ENCODE measurements at places on chromosomes 1 and 21.

- no peak for DNase-seq
Measured at GRCh38 chr1:75672528-75673393, 51.7 kb upstream of the ACADM start.

DNA sequence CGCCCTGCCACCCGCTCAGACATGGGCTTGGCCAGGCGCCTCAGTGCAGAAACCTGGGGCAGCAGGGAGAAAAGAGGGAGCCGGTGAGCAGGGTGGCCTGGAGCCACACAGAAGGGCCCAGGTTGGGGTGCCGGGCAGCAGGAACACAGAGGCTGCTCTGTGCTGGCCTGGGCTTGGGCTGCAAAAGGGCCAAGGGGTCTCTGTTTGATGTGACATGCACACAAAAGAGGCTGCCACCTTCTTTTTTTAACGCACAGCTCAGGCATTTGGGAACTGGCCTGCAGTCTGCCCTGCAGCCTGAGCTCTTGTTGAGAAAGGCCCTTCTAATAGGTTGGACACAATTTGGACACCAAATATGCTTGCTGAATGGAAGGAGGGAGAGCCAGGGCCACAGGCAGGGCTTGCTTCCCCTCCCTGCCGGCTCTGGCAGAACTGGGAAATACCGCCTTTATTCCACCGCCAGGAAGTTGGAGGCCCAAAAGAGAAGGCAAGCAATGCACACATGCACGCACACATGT is 32.4 kb downstream of the KIF21B start:
- no peak for DNase-seq

DNA sequence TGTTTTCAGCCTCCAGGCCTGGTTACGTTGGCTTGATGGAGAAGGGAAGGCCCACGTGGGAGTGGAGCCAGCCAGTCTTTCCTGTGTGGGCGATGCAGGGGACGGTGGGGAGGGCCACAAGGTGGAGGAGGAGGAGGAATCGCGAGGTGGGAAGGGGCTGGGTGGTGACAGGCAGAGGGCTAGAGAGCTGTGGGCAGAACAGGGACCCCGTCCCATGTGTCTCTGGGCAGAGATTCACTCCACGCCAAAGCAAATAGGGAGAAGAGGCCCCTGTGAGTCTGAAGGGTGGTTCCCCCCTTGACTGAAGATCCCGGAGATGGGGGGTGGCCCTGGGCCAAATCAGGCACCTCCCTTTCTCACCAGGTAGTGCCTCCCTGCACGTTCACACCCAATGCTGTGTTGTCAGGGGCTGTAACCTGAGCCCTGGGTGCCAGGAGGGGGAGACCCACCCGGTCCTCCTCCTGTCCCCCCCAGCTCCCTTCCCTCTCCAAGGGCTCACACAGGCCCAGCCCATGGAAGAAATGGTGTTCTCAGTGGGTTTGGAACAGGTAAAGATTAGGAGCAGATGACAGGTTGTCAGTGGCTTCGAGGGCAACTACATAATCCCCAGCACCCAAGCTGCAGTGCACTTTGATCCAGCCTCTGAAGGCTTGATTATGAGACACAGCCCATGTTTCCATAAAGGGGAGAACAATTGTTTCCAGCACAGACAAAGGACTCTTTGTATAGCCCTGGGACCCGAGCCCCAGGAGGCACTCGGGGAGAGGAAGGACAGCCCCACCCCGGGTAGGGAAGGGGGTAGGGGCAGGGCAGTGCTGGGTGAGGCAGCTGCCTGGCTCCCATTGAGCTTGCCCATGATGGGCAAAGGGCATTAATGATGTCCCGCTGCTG is 37.7 kb upstream of the GPR37L1 start:
- peak; percentile 79 for DNase-seq

GRCh38 chr1:23634518-23634839 is 57.1 kb upstream of the RPL11 start:
- no peak for DNase-seq

GRCh38 chr1:97136996-97137395 is 415.4 kb downstream of the PTBP2 start:
- DNase-seq = no peak

- DNase-seq = no peak
Measured at GRCh38 chr1:186643614-186644013, 36.6 kb downstream of the PTGS2 start.

DNA sequence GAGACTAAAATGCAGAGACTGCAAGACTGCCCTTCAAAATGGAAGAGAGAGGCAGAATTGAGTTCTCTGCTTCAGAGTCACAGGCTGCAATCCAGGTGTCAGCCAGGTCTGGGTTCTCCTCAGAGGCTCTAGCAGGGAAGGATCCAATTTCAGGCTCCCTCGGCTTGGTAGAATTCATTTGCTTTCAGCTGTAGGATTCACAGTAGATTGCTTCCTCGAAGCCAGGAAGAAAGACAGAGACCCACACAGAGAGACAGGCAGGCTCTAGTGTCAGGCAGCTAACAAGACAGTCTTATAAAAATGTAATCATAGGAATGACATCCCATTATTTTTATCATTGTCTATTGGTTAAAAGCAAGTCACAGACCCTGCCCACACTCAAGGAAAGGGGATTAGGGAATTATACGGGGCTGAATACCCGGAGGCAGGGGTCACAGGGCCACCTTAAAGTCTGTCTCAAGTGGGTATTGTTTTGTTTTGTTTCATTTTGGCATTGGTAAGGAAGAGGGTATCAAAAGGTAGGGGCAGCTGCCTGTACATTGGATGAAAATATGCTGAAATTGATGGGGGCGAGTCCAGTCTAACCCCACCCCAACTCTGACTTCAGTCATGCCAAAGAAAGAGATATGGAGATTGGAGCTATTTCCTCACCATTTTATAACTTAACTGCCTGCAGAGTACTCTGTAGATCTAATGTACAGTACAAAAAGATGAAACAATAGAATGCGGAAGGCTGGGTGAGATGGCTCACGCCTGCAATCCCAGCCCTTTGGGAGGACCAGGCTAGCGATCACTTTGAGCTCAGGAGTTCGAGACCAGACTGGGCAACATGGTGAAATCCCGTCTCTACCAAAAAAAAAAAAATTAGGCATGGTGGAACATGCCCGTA is 9.5 kb upstream of the TBCE start:
- no peak for DNase-seq

DNA sequence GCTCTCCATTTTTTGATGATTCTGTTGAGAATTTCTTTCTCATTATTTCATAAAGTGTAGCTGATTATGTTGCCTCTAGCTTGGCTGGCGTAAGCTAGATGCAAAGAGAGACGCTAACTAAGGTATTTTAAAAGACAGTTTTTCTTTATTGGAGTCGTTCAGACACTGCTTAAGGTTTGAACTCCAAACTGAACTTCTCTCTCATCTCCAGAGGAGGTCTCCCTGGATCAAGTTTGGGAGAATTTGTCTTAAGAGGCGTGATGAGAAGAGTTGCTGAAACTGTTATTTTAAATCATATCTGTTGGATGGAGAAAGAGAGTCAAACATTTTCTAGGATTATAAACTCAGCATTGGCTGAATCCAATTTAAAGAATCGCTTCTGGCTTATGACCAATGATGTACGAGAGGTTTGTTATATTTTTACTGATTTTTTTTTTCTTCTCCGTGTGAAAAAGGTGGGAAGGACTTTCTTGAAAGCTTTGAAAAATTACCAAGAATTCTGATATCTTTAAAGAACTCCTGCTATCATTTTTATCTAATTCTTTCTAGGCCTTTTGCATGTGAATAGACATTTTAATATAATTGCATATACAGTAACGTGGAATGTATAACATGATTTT is 34.0 kb downstream of the MAP3K7CL start:
- DNase-seq = peak; percentile 4

DNA sequence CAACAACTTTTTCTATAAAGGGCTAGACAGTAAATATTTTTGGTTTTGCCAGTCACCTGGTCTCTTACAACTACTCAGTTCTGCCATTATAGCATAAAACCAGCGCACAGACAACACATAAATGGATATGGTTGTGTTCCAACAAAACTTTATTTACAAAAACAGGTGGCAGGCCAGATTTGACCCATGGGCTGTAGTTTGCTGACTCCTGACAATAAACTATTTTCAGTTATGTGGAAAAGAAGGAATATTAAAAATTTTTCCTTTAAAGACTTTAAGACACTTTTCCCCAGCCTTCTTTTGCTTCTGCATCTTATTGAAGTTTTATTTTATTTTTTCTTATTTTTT is 16.0 kb downstream of the EIF2D start:
- no peak for DNase-seq

GRCh38 chr1:111218701-111219556 is 8.6 kb upstream of the CHI3L2 start:
- DNase-seq = no peak
